Left ventricle myocardium superior (tissue), 1 donor: ENCODE measurements at places on chromosomes 16 and 17.
A peak's percentile ranks its signal among the peaks of the same experiment; 100 is the strongest.

GRCh38 chr16:50311134-50311528 is 44.8 kb downstream of the ADCY7 start:
- no peak for DNase-seq

DNA sequence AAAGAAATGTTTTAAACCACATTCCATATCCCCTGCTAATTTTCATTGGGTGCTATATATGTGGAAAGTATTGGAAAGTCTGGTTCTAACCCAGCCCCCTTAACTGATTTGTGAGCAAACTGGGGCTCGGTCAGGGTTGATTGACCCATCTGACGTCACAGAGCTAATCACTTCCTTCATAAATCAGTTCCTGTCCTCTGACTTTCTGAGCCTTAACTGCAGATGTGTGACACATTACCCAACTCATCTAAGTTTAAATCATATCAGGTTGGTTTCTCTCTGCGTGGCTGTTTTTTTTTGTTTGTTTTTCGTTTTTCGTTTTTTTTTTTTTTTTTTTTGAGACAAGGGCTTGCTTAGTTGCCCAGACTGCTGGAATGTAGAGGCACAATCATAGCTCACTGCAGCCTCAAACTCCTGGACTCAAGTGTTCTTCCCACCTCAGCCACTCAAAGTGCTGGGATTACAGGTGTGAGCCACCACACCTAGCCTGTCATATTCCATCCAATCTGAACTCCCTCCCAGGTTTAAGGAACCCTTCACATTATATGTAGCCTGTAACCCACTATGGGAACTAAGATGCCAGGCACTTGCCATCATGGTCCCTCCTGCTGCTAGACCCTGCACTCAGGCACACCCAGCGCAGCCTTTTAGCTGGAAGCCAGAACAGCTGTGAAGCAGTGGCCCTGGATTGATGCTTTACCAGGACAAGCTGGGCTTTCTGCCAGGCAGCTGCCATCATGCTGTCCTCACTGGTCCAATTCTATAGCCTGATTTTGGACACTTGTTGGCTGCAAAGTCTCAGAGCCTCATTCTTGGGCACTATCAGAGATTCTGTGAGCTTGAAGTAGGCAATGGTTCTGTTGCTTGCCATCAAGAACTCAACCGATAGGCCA is 6.9 kb upstream of the BPTF start:
- no peak for DNase-seq

- no peak for DNase-seq
Observed at GRCh38 chr17:65278820-65279184, 141.6 kb downstream of the RGS9 start.

DNA sequence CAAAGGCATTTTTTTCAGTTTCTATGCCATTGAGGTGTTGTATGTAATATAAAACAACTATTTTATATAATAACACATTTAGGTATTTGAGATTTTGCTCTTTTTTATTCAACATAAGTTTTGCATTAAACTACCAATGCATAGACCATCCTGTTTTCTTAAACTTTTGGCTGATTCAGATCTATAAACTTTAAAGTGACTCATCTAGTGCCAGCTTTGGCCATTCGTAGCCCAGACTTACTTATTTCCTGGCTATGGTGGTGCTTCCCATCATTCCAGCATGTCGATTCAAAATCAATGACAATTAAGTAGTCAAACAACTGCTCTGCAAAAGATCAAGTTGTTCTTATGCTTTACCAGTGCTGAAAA is 3.1 kb downstream of the ERI2 start:
- DNase-seq: no peak

- DNase-seq: peak; percentile 82
Observed at GRCh38 chr17:10616502-10617119, 40.5 kb downstream of the MYH3 start.

- no peak for DNase-seq
Observed at GRCh38 chr16:58733248-58733670, 857 bp downstream of the GOT2 start.

GRCh38 chr16:53789137-53789536 is 85.2 kb downstream of the FTO start:
- no peak for DNase-seq

DNA sequence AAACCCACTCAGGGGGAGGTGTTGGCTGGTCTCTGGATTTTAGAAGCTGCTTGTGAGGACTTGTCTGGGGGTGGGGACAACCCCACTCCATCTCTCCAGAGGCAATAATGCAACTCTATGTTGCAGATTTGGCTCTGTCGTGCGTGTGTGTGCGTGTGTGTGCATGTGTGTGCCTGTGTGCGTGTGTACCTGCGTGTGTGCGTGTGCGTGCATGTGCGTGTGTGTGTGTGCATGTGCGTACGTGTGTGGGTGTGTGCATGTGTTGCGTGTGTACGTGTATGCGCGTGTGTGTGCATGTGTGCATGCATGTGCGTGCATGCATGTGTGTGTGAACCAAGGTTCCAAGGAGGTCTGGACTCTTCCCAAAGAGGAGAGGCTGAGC is 120.4 kb upstream of the LHX1 start:
- DNase-seq: no peak

GRCh38 chr16:71762186-71762585 is 37.7 kb upstream of the PHLPP2 start:
- no peak for DNase-seq

- no peak for DNase-seq
Observed at GRCh38 chr16:49458243-49458642, 84.6 kb downstream of the C16orf78 start.

DNA sequence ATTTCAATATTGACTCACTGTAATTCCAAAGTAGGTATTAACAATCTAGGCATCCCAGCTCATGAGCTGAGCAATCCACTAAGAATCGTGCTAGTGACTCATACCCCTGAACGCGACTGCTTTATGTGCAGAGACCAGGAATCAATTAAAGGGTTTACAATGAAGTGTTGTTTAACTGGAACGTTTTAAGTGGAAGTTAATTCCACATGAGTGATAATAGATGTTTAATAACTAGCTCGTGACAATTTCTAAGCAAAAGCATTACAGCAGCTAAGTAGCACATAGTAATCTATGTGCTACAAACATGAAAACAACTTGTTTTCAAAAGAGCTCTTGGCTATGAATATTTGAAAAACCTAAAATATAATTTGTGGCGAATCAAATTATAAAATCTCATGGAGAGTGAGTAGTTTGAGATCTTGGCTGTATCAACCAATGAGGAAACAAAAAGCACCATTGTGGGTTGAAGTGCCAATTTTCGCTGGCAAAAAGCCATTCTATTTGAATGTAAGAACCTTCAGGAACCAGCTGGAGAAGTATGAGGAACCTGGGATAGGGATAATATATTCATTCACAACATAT is 9.4 kb downstream of the GJC1 start:
- DNase-seq: no peak

DNA sequence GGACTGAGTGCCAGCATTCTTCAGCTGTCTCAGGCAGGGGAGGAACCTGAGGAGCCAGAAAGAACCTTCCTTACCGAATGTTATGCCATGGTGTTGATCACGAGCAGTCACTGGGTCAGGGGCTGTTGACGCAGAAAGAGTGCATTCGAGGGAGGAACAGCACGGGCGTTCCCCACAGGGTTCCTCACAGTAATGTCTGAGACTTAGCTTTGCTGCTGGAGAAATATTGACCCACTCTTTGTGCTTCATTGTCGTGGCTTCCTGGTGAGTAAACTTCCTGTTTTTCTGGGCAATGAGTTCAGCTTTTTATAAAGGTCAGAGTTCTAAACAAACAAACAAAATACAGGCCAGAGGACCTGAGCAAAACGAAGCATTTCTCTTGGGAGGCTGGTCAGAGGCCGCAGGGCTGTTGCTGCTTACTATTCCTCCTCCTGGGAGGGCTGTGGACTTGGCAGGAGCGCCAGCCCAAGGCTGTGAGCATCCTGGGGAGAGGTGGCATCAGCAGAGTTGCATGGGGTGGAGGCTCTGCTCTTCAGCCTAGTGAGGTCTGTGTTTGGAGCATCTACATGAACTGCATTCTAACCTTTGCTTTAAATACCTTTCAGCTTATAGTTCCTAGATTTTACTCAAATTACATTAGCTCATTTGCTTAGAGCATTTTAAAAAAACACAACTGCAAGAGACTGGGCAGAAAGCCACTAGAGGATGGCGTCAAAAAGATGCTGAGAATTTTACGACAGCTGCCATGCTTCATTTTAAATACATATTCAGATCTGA is 143.1 kb upstream of the CACNG5 start:
- DNase-seq: no peak

DNA sequence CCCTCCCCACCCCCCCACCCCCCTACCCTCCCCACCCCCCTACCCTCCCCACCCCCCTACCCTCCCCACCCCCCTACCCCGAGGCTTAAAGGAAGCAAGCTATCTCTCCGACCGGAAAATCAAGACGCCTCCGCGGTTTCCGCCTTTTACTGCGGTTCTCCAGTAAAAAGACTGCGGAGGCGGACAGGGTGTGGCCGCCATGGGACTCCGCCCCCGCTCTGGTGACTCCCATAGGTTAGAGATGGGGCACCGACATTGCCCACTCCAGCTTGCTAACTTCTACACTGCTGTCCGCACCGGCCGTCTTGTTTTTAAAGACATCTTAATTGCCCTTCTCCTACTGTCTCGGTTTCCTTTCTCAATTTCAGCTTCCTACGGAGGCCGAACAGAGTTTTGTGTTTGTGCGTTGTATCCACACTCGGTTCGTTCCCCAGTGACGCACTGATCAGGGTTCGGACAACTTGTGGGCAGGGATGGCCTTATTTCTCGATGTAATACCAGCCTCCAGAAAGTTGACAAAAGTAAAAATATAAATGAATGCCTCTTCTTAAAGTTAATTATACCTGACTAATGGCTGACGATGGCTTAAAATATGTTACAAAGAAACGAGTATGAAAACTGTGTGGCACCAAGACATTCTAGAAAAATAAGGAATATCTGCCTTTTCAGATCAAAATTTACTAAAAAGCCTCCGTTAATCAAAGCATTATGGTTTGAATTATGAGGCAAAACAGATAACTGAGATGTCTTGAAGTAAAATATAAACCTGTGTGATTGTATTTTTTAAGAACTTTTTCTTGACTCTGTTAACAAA is 1.1 kb upstream of the ZNF200 start:
- DNase-seq: peak; percentile 35

- DNase-seq: no peak
Observed at GRCh38 chr17:74687886-74688285, 24.8 kb downstream of the CD300LF start.

DNA sequence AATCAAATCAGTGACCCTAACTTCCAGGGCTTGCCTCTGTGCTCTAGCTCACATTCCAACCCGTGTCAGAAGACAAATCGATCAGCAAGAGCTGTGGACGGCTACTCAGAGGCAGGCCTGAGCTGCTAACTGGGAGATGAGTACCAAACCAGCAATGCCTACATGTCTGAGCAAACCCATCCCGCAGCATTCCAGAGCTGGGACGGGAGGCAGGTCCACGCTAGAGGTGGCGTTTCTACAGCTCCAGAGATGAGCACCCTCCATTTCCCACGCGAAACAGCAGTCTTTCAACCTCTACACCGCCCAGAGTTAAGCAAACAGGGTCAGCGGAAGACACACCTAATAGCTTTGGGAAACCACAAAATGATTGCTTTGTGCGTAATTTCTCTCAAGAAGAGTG is 6.5 kb downstream of the NXN start:
- DNase-seq: no peak

DNA sequence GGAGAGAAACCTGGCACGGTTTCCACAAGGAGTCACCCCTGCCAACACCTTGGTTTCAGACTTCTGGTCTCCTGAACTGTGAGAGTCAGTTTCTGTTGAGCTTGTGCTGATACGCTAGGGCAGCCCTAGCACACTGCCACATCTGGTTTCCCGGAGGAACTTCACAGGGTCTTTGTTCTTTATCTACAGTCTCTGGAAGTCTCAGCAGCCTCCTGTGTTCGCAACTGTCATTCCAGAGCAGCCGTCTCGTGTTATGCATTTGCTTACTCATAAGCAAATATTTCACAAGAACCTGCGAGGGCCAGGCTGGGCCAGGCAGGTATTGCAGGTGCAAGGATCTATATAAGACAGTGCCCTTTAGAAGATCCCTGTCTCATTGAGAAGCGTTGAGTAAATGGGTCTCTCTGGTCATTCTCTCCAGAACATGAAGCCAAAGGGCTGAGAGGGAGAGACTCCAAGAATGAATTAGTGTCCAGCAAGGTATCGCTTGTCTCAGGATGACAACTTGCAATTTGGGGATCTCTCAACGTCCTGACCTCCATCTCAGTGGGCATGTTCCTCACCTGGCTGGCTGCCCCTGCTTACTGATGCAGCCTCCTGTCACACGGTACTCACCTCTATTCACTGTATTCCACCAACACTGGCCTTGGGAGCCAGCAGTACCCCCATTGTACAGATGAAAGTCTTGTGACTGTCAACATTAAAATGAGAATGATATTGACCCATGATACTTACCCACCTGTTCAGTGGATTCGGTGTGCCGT is 141.2 kb downstream of the WWOX start:
- no peak for DNase-seq

DNA sequence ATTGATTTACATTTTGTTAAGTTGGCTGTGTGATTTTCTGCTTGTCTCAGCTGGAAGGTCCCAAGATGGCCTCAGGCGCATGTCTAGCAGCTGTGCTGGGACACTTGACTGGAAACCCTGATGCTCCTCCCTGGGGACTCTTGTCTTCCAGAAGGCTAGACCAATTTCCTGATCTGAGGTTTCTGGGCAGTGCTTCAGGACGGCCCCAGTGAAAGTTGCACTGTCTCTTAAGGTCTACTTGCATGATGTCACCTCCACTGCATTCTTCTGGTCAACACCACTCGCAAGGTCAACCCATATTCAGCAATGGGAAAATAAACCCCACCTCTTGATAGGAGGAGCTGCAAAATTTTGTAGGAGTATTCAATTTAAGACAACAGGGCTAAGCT is 116.0 kb downstream of the SALL1 start:
- DNase-seq: no peak

DNA sequence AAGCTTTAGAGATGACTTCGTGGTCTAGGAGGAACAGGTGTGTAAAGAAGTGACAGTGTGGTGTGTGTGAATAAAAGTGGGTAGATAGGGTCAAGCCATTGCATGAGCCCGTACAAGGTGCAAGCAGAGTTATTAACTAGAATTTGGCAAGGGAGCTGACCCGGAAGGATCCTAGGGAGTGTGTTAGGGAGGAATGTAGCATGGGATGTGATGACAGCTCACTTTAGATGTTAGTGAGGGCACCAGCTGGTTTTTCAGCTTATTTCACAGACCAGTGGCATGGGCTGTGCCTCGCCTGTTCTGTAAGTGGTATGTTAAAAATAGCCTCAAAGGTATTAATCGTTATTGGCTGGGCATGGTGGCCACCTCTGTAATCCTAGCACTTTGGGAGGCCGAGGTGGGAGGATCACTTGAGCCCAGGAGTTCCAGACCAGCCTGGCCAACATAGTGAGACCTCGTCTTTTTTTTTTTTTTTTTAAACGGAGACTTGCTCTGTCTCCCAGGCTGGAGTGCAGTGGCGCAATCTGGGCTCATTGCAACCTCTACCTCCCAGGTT is 8.3 kb downstream of the ANKRD40CL start:
- DNase-seq: no peak

GRCh38 chr16:30967795-30968194 is 10.2 kb downstream of the SETD1A start:
- DNase-seq: no peak

- DNase-seq: no peak
Observed at GRCh38 chr17:40598301-40598618, 33.0 kb upstream of the CCR7 start.

GRCh38 chr16:2905988-2906387 is 5.7 kb upstream of the FLYWCH1 start:
- no peak for DNase-seq

- DNase-seq: peak; percentile 75
Observed at GRCh38 chr16:29825145-29826044, 5.1 kb downstream of the MVP start.

GRCh38 chr17:50853781-50854180 is 12.4 kb downstream of the TOB1 start:
- no peak for DNase-seq
